ENCODE measurements at places on chromosomes 1 and 21.

GRCh38 chr1:16019644-16020277 is 1.9 kb upstream of the HSPB7 start:
- DNase-seq, result peak; percentile 48

- no peak for DNase-seq
These were observed 8.9 kb upstream of the PRMT2 start for GRCh38 chr21:46626536-46626935.

- peak; percentile 6 for DNase-seq
These were observed 529.5 kb downstream of the KCNT2 start for GRCh38 chr1:196078691-196079090.

DNA sequence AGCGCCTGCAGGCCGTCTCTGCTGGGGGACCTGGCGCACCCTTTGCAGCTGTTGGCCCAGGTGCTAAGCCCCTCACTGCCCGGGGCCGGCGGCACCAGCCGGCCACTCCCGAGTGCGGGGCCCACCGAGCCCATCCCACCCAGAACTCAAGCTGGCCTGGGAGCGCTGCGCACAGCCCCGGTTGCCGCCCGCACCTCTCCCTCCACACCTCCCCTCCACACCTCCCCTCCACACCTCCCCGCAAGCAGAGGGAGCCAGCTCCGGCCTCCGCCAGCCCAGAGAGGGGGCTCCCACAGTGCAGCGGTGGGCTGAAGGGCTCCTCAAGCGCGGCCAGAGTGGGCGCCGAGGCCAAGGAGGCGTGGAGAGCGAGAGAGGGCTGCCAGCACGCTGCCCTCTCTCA is 177.8 kb upstream of the KAZN start:
- no peak for DNase-seq

DNA sequence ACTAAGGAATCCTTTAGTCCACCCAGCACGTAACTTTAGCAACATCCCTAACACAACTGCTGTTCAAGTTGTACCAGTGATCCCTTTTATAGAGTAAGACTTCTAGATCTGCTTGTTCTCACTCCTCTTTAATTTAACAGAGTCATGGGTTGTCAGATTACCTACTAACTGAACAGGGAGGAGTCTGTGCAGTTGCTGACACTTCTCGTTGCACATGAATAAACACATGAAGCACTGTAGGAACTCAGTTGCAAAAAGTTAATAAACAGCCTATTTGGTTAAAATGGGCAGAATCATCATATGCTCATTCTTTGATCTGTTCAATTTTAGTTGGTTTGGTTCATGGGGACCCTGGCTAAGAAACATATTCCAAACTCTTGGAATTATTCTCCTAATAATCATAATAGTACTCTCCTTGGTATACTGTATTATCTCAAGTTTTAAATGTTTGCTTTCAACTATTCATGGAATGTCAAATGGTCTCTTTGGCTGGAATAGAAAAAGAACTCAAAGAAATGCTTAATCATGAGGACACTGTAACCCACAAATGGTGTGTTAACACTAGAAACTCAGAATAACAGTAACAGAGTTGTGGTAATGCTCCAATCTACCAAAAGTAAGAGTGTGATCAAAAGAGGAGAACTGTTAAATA is 15.6 kb downstream of the PLPPR5 start:
- DNase-seq, result peak; percentile 55

DNA sequence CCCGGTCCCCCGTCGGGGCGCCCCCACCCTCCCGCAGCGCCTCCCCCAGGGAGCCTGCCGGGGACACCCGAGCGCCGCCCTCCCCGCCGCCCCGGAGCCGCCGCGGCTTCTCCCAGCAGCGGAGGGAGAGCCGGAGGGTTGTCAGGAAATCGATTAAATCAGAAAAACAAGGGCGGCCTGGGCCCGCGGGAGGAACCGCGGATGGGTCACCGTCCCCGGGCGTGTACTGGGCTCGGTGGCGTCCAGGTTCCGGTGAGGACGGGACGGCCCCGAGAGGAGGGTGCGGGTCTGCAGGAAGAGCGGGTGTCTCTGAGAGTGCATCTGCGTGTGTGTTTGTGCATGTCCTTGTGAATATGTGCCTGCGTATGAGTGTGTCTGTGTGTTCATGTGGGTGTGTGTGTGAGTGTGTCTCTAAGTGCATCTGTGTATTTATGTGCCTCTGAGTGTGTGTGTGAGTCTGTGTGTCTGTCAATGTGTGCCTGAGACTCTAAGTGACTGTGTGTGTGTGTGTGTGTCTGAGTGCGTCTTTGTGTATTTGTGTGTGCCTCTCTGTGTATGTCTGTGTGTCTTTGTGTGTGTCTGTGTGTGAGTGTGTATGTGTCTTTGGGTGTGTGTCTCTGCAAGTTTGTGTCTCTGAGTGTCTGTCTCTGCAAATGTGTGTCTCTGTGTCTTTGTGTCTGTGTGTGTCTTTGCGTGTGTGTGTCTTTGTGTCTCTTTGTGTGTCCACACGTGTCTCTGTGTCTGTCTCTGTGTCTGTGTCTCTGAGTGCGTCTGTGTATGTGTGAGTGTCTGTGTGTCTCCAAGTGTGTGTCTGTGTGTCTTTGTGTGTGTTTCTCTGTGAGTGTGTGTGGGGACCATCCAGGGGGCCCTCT is 1.1 kb downstream of the SPSB1 start:
- peak; percentile 33 for DNase-seq

- DNase-seq, result no peak
These were observed 4.7 kb downstream of the VCAM1 start for GRCh38 chr1:100724281-100724680.

- peak; percentile 26 for DNase-seq
These were observed 41.6 kb upstream of the QSOX1 start for GRCh38 chr1:180112984-180113647.

GRCh38 chr1:205726619-205727125 is 23.3 kb downstream of the NUCKS1 start:
- no peak for DNase-seq

DNA sequence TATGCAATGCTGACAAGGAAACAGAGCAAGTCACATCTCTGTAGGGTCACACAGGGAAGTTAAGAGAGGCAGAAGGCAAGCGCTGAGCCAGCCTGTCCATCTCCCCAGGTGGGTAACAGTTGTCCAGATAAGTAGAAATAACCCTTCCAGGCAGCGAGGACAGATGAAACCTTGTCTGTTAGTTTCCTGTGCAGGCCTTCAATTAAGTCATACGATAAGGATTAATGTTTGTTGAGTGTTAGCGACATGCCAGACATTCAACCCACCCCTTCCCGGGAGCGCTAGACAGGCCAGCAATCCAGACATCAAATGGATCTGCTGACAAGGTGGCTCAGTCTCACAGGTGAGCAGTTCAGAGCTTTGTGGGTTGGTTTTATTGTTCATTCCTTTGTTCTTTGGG is 221.5 kb upstream of the FMN2 start:
- DNase-seq, result no peak

GRCh38 chr1:154434346-154435085 is 29.4 kb downstream of the IL6R start:
- DNase-seq, result peak; percentile 84

DNA sequence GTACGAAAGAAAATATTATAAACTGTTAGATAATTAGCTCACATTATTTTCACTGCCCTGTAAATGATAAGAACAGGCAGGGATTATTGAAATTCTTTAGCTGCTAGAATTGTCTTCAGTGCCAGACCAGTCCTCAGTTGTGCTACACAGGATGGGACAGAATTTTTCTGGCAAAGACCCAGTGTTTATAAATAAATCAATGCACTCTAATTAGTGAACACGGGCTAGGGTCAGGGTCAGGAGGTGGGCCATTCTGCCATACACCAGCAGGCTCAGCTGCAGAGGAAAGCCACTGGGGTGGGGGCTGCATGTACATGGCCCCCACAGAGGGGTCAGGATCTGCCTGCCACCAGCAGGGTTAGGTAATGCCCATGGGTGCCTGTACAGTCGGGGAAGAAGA is 6.4 kb downstream of the BCAR3 start:
- DNase-seq, result no peak

DNA sequence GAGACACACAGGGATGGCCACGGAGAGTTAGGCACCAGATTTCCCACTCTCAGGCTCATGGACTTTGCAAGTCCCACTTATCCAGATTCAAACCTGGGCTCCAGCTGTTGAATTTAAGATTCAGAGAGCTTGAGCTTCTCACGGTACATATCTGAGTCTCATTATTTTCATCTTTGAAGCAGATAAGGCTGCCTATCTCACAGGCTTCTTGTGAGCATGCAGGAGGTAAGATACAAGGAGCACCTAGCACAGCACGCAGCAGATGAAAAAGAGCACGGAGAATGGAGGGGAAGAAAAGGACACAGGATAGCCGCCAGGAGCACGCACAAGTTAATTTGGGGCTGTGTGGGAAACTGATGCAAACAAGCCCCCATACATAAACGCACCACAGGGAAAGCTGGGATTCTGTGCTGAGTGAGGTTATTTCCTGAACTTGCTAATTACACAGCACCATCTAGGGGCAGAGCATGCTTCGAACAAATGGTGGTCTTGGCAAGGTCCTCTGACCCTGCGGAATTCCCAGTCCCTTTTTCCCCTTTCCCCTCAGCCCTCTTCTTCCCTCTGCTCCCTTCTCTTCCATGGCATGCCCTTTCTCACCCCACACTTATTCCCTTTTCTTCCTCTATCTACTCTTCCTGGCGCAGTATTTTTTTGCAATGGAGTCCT is 134.7 kb upstream of the VANGL1 start:
- DNase-seq, result peak; percentile 77

- peak; percentile 68 for DNase-seq
These were observed 15.5 kb upstream of the GFI1 start for GRCh38 chr1:92502247-92502646.

GRCh38 chr1:180031664-180032063 is 77.1 kb downstream of the CEP350 start:
- no peak for DNase-seq

GRCh38 chr1:22370190-22370498 is 81.5 kb upstream of the ZBTB40 start:
- no peak for DNase-seq

DNA sequence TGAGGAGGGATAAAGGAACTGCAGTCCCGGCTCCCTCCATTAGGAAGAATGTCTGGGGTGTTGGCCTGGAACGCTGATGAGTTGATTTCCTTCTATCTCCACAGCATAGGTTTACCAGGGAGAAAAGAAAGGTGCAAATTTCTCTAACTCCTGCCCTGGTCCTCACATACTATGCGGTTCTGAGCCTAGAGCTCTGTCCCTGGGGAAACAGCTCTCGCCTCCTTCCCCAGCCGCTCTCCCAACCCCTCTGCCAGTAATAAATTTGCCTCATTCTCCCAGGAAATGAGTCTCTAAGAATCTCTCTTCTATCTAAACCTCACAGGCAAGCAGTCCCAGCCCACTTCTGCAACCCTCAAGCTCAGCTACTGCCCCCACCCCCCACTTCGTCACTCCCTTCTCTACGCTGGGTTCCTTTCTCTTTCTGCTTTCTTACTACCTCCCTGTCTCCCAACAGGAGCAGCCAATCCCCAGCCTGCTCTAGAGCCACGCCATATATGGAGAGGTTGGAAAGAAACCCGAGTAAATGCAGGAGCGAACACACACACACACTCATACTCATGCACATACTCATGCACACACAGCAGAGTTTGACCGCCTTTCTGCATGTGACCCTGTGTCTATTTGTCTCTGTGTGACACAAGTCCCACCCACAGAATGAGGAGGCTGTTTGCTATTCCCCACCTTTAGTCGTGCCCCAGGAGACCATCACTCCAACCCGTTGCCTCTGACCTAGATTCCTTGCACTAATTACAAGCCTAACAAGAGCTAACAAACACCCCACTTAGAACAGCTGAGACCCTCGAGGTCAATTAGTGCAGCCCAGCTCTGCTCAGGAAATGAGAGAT is 13.4 kb downstream of the PLEKHO1 start:
- peak; percentile 100 for DNase-seq

DNA sequence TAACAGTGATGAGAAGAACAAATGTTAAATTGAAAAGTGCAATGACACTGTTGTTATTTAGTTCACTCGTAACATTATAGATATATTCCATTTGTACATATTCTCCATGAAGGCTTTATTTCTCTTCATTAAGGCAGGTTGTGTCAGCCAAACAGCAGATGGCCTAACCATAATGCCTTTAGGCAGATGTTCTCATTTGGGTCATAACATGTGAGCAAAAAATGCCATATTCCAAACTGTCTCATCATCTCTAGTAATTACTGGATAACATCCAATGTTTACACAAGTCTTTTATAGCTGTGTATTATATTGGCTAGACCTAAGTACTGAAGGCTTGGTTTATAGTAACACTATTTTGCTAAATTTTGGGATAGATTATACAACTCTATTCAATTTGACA is 87.2 kb upstream of the CHODL start:
- DNase-seq, result no peak

DNA sequence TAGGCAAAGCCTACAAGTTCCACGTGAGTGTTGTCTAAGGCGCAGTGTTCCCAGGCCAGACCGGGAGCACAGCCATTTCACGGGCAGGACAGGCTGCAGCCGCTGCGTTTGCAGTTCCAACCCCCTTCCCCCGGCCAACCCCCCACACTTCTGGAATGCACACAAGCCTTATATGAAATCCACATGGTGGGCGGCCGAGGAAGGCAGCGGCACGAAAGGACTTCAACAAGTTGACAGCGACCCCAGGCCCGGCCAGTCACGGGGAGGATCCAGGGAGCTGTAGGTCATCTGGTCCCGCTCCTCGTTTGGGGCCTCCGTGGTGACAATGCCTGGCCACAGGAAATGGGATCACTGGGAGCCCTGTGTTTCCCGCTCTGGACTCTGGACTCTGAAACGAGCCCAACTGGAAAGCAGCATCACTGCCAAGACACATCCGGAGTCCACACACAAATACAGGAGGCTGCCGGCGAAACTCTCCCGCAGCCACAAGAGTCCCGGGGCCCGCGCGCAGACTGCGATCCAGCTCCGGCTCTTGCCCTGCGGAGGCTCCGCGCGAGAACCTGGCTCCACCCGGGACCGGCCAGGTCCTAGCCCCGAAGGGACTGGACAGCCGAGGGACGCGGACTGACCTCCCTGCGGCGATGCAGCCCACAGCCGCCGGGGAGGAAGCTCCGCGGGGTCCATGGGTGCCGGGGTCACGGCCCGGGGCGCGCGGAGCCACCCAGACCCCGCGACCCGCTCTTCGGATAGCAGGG is 794 bp downstream of the NID1 start:
- peak; percentile 84 for DNase-seq

DNA sequence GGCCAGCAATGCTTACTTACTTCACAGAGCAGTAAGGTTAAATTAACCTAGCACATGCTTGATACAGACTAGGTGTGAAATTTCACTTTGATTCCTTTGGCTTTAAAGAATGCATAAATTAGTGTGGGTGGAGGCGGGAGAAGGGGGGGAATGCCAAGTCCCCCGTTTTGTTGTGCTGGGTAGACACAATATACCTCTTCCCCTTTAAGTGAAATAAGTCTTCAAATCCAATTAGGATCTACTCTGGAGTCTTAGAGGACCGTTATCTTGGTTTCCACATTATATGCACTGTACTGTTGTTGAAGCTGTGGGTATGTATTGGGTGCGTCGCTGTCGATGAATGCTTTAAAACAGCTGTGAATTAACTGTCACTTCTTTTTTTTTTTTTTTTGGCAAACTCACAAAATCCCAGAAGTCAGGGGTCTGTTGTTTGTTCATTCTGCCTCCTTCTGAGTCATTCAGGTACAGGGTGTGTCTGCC is 1.6 kb upstream of the S1PR1 start:
- DNase-seq, result no peak

DNA sequence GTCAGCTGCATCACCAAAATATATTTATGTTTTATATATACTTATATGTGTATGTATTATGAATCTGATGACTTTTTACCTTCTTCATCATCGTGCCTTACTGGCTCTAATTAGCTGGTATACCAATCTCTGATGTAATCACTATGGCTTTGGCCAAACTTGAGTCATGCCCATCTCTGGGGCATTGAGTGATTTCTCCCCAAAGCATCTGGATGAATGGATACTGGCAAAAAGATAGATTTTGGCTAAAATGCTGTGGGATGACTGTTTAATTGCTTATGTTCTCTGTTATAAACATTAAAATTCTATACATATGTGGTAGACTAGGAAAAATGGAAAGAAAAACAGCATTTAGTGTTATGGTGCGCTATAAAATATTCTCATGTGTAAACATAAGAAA is 19.6 kb downstream of the CDKN2C start:
- DNase-seq, result peak; percentile 27
